SJSA1 (cell line): ENCODE measurements at places on chromosomes 13 and 19.
A peak's percentile ranks its signal among the peaks of the same experiment; 100 is the strongest.

- no peak for DNase-seq
Observed at GRCh38 chr19:30078381-30078910, 136.4 kb downstream of the URI1 start.

DNA sequence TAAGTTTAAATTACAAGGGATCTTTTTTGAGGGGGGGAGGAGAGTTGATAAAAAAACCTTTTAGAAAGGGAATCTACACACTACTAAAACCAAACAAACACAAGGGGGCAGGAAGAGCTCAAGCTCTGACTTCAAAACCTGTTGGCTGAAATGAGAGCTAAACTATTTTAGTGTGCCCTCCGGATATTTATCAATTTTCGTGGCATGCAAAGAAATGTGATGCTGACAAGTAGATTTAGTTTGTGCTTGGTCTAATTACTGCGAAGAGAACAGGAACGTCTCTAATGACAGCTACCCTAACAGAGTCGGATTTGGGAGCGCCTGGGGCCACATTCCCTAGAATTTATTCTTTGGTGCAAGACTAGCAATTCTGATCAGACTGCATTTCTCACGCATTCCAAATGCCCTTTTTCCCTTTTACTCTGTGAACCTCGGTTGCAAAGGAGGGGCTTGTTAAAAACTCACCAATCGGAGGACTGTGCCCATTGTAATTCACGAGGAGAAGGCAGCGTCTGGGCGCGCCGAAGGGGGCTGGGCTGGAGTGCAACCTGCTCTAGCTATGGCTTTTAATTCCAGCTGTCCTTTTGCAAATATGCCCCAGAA lies 802 bp upstream of the FREM2 start:
- no peak for DNase-seq

DNA sequence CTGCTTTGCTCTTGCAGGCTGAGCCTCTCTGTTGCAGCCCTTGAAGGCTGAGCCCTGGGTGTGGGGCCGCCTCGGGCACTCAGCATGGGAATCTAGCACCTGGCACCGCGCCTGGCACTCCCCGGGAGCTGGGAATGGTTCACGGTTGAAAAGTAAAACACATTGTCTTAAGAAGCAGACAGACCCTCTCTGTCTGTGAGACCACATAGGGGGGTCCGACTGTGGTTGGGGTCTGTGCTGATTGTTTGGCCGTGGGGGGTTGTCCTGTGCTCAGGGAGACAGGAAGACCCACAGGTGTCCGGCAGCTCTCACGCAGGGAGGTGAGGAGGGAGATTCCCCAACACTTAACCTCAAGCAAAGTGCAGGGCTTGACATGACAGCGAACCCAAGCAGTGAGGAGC lies 64.8 kb downstream of the SOX1 start:
- no peak for DNase-seq

GRCh38 chr19:47742634-47743033 lies 2.7 kb upstream of the NOP53 start:
- DNase-seq = no peak

DNA sequence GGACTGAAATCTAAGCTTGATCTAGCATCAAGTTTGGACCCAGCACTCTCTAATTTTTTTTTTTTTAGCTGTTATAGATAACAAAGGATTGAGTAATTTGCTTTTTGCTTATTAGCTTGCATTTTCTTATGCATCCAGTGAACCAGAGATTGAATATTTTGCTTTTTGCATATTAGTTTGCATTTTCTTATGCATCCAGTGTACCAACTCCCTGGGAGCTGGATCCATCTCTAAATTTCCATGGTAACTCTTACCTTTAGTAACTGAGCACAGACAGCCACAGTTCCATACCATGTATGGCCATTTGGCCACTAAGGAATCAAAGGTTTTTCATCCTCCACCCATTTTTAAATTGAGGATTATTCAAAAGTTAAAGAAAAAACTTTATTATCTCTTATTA lies 8.7 kb upstream of the ZNF548 start:
- no peak for DNase-seq

DNA sequence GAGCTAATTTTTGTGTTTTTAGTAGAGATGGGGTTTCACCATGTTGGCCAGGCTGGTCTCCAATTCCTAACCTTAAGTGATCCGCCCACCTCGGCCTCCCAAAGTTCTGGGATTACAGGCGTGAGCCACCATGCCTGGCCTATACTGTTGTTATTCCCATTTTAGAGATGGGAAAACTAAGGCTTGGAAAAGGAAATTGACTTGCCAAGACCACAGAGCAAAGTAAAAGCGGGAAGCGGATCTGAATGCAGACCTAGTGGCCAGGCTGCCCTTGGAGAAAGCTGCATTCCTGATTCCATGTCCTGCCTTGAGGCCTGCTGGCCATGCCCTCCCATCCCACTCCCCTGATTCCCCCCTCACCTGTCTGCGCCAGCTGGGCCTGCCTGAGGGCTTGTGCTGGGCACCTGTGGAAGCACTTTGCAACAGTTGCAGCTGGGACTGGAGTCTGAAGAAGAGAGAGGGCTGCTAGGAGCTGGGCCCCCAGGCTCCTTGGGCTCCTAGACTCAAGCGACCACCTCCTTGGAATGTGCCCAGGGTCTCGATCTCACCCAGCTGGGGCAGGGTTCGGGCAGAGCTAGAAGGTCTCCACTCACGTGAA lies 5.7 kb downstream of the PALM3 start:
- no peak for DNase-seq

- DNase-seq = no peak
Observed at GRCh38 chr13:43411211-43411610, 375.6 kb downstream of the ENOX1 start.

- DNase-seq = no peak
Observed at GRCh38 chr13:28717170-28717569, 1.6 kb downstream of the SLC46A3 start.

DNA sequence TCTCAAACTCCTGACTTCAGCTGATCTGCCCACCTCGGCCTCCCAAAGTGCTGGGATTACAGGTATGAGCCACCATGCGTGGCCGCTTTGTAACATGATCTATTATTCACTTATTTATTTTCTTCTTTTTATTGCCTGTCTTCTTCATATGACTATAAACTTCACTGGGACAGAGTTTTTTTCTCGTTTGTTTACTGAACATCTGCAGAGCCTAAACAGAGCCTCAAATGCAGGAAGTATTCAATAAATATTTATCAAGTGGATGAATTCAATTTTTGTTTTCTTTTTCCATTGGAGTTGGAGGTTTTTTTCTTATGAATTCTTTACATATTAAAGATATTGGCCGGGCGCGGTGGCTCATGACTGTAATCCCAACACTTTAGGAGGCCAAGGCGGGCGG lies 54.7 kb downstream of the SKA3 start:
- DNase-seq = no peak

DNA sequence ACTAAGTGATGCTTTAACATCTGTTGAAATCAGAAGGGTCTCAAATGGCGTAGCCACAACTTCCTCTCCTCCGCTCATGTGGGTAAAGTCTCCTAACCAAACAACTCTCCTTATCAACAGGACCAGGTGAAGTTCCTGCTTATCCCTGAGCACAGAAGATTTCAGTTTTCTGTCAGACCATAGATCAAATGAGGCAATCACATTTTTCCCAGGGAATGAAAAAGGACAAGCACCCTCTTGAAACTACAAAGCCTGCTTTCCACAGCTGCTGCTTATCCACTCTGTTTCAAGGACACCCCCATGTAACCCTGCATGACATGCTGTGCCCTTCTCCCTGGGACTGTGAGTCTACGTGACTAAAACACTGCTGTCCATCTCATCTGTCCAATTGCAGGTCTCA lies 788.3 kb upstream of the SLITRK5 start:
- DNase-seq = no peak

DNA sequence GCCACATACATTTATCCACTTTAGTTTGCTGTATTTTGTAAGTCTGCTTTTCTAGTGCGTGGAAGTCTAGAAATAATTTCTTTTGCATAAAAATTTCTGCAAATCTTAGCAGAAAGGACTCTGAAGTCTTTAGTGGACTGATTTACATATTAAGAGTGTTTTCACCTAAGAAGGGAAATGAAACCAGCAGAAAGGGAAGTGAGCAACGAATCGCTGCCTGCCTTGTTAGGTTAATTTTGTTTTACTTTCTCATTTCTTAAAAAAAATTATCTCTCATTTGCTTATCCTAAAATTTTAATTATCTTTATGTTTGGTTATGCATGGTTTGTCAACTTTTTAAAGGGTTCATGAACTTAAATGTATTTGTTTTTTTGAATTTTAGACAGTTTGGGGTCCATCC lies 767 bp upstream of the GPR18 start:
- DNase-seq = no peak

DNA sequence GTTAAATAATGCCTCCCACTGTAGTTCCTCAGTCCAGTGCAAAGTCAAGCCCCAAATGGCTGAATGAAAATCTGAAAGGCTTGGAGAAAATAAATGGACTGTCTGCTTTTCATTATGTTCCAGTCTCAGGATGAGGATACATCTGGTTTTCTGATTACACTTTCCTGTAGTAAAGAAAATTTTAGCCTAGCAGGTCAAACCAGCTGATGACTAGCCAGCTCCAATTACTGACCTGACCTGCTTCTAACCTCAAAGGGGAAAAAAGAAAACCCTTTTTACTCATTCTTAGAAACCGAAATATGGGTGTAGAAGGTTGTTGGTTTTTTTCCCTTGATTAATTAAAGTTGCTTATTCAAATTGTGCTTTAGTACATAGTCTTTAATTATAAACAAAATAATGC lies 418.4 kb downstream of the EFNB2 start:
- no peak for DNase-seq

GRCh38 chr19:4386041-4386782 lies 14.1 kb downstream of the SH3GL1 start:
- no peak for DNase-seq

- no peak for DNase-seq
Observed at GRCh38 chr13:59680429-59681024, 483.2 kb downstream of the DIAPH3 start.

DNA sequence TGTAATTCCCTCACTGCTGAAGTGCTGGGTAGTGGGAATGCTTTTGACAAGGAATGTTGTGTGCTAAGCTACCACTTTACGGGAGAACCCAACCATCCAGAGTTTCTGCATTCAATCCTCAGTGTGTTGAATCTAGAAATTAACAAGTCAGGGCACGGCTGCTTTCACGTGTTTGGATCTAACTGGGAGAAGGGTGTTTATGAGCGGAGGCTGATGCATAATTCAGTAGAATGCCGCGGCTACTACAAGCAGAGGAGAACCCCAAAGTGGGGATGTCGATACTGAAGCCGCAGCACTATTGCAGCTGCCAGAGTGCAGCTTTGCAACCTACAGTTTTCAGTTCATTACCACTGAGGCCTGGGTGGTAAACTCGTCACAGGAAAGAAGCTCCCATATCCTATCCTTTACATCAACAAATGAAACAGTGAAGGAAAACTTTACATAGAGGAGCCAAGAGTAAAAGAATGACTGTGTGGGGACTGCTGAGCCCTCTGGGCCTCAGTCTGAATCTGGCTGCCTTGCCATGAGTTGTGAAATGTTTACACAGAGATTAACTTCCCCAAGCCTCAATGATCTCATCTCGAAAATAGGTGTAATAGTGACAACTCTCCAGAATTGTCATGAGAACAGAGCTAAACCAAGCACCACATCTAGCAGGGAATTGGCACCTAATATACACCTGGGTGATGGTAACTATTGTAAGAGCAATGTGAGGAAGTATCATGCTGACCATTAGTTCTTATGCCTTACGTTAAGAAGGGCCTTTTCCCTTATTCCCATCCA lies 531.7 kb downstream of the MYO16 start:
- peak; percentile 68 for DNase-seq

DNA sequence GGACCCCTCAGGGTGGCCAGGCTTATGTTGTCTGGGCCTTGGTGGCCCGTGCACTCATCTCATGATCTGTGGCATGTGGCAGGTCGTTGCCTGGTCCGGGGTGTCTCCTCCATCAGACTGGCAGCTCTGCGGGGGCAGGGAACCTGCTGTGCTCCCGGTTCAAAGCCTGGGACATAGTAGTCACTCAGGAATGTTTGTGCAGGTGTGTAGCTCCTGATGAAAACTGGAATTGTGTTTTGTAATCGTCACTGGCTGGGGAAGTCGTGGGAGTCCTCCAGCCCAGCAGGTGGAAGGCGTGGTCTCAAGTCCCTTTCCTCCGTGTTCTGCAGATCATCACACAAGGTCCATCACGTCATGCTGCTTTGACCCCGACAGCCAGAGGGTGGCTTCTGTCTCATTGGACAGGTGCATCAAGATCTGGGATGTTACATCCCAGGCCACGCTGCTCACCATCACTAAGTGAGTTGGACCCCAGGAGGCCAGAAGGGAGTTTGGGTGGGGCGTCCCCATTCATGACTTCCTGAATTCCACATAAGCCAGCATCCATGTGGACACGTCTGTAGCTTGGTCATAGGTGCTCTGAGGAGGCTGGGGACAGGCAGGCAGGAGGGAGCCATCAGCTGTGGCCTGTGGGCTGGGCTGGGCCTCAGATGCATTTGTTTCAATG lies 19.1 kb downstream of the WDR88 start:
- DNase-seq = no peak

DNA sequence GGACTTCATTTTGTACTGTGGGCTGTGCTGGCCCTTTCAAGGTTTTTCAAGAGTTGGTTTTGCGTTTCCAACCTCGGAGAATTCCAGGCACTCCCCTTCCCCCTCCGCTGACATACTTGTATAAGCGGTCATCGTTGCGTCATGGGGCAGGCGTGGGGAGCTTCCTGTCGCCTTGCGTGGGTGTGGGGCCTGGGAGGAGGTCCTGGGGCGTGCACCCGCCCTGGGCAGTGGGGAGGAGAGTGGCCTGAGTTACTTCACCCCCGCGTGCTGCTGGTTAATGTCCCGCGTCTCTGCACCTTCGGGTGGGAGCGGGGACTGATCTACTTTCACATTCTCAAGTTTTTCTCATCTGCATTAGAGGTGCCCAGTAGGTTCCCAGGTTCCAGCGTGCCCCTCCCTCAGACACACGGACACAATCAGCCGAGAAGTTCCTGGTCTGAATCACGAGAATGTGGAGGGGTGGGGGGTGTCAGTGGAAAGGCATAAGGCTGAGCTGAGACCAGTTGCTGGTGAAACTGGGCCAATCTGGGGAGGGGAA lies 4.1 kb downstream of the IER2 start:
- DNase-seq = peak; percentile 88

GRCh38 chr19:32646556-32646955 lies 28.4 kb downstream of the ANKRD27 start:
- no peak for DNase-seq

DNA sequence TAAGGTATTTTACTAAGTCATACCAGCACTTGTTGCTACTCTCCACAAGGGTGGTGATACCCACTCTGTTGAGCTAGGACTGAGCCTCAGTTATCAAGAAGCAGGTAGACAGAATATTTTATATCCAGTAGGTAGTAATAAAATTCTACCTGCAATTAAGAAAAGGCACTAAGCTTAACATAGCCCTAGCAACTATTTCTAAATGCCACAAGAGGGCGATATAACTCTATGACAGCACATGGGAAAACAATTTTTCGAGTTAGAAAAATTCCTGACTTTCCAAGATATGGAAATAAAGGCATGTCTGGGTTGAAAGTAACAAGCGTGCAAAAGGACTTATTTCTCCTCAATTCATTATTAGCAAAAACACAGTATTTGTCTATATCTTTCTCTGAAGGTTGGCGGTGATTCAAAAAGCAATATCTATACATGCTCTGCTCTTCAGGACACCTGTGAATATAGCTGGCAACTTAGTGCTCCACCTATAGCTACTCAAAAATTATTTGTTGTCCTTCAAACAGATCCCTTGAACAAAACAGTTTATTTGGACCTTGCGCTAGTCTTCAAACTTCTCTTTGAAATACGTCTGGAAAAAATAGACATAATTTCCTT lies 14.7 kb downstream of the CCDC169 start:
- peak; percentile 21 for DNase-seq

GRCh38 chr13:25738342-25739196 lies 313.2 kb downstream of the SHISA2 start:
- DNase-seq = peak; percentile 42

GRCh38 chr19:3720349-3720917 lies 12.2 kb downstream of the TJP3 start:
- no peak for DNase-seq

- no peak for DNase-seq
Observed at GRCh38 chr19:33620611-33621010, 1.1 kb upstream of the CHST8 start.
